ENCODE measurements at places on chromosomes 7 and 10.

DNA sequence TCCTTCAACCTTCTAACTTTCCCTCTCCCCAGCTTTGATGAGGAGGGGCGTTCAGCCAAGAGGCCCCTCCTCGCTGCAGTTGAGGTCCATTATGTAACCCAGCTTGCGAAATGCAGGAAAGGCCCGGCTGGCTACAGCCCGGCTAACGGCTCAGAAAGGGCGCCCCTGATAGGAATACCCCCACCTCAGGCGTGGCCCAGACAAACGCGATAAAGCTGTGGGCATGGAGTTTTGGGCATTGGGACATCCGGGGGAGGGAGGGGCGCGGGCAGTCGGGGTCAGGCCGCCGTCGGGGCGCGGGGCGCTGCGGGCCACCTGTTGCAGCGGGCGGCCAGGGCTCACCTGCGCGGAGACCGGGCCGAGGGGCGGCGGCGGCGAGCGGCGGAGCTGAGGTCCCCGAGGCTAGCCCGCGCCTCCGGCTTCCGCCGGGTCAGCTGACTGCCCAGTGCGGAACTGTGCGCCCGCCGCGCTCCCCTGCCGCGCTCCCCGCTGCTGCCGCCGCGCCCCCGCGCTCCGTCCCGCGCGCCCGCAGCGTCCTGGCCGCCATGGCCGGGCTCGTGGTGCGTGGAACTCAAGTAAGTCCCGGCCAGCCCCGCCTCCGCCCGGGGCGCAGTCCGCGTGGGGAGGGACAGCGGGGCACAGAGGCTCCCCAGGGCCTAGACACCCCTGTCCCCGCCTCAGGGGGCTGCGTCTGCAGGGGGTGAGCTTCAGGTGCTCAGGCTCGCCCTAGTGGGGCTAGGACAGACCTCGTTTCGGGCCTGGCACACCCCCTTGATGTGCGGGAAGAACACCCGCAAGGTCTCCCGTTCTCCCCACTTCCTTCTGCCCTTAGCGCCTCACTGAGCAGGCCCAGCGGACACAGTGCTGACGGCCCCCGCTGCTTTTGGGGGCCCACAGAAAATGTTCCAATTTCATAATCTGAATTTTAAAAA, at the start of gene LRMDA:
LRMDA (plus strand) TSS at position 445 of the 932 bp plus-strand sequence.
- H3K4me3 ChIP-seq = no peak within 1 kb of the TSS
- no peak for DNase-seq
- H3K27ac ChIP-seq = no peak within 1 kb of the TSS
- H3K27me3 ChIP-seq = peaks cover 52% of the 10 kb centered on the region

DNA sequence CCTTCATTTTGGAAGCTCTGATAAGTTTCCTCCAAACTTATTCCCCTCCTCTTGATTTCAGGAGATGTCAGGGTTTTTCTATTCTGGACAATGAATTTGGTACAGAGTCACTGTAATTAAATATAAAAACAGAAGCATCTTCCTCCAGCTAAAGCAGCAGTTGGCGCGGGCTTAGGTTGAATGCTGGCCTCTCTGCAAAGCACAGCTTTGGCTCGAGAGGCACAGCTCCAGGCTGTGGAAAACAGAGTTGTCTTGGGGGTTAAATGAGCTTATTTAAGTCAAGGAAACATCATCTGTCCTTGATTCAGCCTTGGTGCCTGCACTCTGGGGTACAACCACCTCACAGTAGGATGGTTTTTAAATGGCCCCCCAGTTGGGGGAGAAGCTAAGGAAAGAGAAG, 35.0 kb upstream of the PDCD4 start:
- no peak overlapping the region for H3K4me3 ChIP-seq
- H3K27ac ChIP-seq = no peak overlapping the region
- H3K36me3 ChIP-seq = peaks cover 4% of the 10 kb centered on the region
- H3K4me1 ChIP-seq = peaks cover 57% of the 10 kb centered on the region

DNA sequence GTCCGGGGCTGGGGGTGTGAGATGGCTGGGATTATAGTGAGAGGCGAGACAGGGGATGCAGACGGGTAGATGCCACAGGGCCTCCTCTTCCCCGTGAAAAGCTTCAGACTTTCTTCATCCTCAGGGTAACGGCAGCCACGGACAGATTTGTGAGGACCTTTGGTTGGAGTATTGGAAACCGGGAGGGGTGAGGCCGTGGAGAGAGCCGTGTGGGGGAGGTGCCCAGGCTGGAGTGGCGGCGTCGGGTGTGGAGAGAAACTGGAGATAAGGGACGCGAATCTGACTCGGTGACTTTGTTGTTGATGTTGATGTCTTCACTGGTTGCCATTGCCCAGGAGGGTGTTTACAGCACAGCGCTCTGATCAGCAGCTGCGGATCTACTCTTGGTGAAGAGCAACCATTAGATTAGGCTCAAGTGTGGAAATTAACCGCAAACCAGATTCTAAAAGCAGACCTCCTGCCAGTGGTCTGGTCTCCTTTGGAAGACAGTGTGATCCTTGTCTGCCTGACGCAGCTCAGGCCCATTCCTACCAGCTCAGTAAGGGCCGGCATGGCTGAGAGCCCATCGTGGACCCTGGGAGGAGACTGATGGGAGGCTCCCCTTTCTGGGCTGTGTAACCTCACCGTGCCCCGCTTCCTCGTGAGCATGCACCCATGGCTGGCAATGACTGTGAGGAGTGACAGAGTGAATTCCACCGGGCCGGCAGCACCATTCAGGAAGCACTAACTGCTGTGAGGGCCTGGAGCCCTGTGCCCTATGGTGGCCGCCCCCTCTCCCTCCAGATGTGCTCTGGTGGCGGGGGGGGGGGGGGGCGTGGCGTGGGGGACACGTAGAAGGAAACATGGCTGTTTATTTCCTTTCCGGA, 90.3 kb downstream of the INPP5A start:
- peak; percentile 36 for DNase-seq
- H3K27me3 ChIP-seq = no peaks in the 10 kb centered on the region
- H3K27ac ChIP-seq = no peak overlapping the region
- H3K4me3 ChIP-seq = no peak overlapping the region
- H3K36me3 ChIP-seq = no peaks in the 10 kb centered on the region
- H3K4me1 ChIP-seq = peaks cover 27% of the 10 kb centered on the region

DNA sequence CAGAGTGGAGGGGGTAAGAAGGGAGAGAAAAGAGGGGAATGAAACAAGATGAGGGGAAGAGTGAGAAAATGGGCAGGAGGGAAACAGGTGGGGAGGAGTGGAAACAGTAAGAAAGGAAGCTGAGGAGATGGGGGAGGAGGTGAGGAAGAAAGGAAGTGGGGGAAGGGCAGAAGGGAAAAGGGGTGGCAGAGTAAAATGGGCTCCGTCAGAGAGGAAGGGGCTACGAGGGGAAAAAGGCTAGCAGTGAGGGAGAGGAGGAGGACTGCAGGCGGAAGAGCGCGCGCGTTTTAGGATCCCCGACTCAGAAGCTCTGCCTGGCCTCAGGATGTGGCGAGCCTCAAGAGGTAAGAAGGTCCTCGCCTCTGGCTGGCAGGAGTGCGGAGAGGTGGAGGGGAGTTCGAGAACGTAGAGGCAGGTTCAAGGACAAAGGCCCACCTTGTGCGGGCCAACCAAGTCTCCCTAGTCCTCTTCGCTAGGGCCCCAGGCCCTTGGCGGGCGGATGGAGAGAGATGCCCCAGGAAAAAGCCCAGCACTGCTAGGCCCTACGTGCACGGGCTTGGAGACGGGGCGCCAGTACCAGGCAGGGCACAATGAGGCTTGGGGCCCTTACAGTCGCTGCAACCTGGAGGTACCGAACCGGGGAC, 5.8 kb upstream of the NKX2-3 start:
- H3K36me3 ChIP-seq = no peaks in the 10 kb centered on the region
- DNase-seq = no peak
- no peak overlapping the region for H3K27ac ChIP-seq

GRCh38 chr7:102220960-102221800, 65.5 kb upstream of the SH2B2 start:
- no peak overlapping the region for H3K27ac ChIP-seq
- H3K36me3 ChIP-seq = no peaks in the 10 kb centered on the region
- H3K4me1 ChIP-seq = no peaks in the 10 kb centered on the region
- no peak overlapping the region for H3K4me3 ChIP-seq

Data from activated CD8-positive, alpha-beta T cell treated with anti-CD3 and anti-CD28 coated beads for 36 hours (primary cell).